ENCODE measurements at places on chromosomes 5 and 9. TPM values are rescaled to one million over a fixed set of nuclear protein-coding genes. Genes with fewer than 3 reads are reported as not detected.
A peak's percentile ranks its signal among the peaks of the same experiment; 100 is the strongest.

DNA sequence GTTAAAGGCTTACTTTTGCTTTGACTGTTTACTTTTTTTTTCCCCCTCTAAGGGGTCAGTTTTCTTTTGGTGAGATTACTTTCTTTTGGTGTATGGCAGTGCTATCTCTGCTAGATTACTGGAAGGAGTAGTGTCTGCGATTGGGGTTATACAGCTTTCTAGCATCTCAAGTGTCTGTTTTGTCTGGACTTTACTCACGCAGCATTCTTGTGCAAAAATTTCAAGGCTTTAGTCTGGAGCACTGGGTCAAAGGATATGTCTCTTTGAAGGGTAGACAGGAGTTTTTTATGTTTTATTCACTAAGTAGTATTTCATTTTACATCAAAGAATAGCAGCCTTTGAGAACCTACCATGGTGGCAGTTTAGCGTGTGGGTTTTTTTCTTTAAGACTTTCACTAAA, 52.6 kb downstream of the NDUFS4 start:
- no peak overlapping the region for H3K27ac ChIP-seq
- DNase-seq = no peak
- H3K27me3 ChIP-seq = no peaks in the 10 kb centered on the region

GZMA gene
- 5.5 TPM for polyA plus RNA-seq

DNA sequence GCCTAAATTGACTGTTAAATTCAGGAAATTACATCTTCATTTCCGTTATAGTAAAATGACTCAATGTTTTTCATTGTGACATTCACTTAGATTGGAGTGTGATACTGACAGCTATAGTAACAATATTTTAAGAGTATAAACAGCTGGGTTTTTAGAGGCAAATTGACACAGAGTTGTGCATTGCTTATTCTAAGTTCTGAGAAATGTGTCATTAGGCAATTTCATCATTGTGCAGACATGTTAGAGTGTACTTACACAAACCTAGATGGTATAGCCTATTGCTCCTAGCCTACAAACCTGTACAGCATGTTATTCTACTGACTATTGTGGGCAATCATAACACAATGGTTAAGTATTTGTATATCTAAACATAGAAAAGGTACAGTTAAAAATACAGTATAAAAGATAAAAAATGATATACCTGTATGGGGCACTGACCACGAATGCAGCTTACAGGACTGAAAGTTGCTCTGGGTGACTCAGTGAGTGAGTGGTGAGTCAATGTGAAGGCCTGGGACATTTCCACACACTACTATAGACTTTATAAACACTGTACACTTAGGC, 132.7 kb downstream of the PDE4D start:
- H3K27ac ChIP-seq = no peak overlapping the region
- H3K4me3 ChIP-seq = no peak overlapping the region
- H3K4me1 ChIP-seq = peaks cover 49% of the 10 kb centered on the region

PRRX2 gene
- 3.3 TPM for polyA plus RNA-seq

GRCh38 chr5:59753599-59753998, 139.9 kb downstream of the PDE4D start:
- no peak overlapping the region for H3K4me3 ChIP-seq
- no peak overlapping the region for H3K27ac ChIP-seq
- no peaks in the 10 kb centered on the region for H3K4me1 ChIP-seq
- H3K36me3 ChIP-seq = no peaks in the 10 kb centered on the region
- DNase-seq = no peak
- no peaks in the 10 kb centered on the region for H3K27me3 ChIP-seq

GRCh38 chr5:96427824-96428223, 5.2 kb downstream of the PCSK1 start:
- peak; percentile 14 for DNase-seq
- peaks cover 21% of the 10 kb centered on the region for H3K4me1 ChIP-seq

C5orf34 gene
- not detected for polyA plus RNA-seq

GRCh38 chr5:178984145-178985072, 10.7 kb downstream of the GRM6 start:
- no peak overlapping the region for H3K27ac ChIP-seq
- no peaks in the 10 kb centered on the region for H3K27me3 ChIP-seq
- H3K4me3 ChIP-seq = no peak overlapping the region
- no peaks in the 10 kb centered on the region for H3K4me1 ChIP-seq
- no peaks in the 10 kb centered on the region for H3K36me3 ChIP-seq
- DNase-seq = no peak

- H3K27ac ChIP-seq = peak overlapping the region; percentile 66
- DNase-seq = no peak
- H3K27me3 ChIP-seq = no peaks in the 10 kb centered on the region
- H3K4me3 ChIP-seq = no peak overlapping the region
Observed at GRCh38 chr5:170275376-170275994, 22.1 kb downstream of the LCP2 start.

DNA sequence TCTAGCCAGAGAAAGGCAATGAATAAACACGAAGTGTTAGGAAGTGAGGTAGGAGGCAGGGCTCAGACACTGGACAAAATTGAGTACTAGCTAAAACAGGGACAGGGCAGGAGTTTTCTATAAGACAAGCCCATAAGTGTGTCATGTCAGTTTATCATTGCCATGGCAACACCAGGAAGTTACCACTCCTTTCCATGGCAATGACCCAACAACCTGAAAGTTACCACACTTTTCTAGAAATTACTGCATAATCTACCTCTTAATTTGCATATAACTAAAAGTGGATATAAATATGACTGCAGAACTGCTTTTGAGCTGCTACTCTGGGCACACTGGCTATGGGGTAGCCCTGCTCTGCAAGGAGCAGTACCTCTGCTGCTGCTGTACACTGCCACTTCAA, 442.5 kb upstream of the COX7C start:
- no peak overlapping the region for H3K4me3 ChIP-seq
- H3K27ac ChIP-seq = no peak overlapping the region
- no peaks in the 10 kb centered on the region for H3K4me1 ChIP-seq
- no peaks in the 10 kb centered on the region for H3K27me3 ChIP-seq
- DNase-seq = peak; percentile 6

CCL27 gene
- 0.58 TPM for polyA plus RNA-seq

GRCh38 chr5:34584165-34584564, 72.0 kb upstream of the RAI14 start:
- H3K4me1 ChIP-seq = peaks cover 19% of the 10 kb centered on the region
- no peak for DNase-seq
- no peak overlapping the region for H3K27ac ChIP-seq
- H3K36me3 ChIP-seq = no peaks in the 10 kb centered on the region
- H3K4me3 ChIP-seq = no peak overlapping the region

DNA sequence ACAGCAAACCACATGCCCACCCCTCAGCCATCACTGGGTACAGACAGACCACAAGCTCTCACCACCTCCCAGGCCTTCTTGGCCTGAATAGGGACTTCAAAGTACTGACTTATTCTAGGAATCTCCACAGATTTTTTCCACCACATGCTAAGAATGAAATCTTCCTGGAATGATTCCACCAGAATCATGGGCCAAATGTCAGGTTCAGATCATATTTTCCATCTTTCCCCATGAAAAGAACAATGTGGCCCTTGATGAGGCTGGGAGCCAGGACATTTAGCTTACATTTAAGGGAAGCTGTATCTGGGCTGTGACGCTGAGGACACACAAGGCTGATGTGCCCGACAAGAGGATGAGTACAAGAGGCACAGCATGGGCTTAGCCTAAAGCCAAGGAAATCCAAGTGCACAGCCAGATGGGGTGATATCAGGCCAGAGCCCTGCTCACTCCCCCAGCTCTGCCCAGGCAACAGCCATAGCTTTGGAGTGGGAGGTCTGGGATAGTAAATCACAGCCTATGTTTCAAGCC, 28.1 kb downstream of the ACSL6 start:
- peak; percentile 42 for DNase-seq
- no peak overlapping the region for H3K4me3 ChIP-seq
- no peaks in the 10 kb centered on the region for H3K4me1 ChIP-seq
- no peak overlapping the region for H3K27ac ChIP-seq
- H3K27me3 ChIP-seq = no peaks in the 10 kb centered on the region

GRCh38 chr9:91163773-91164471, 197.8 kb downstream of the AUH start:
- no peak for DNase-seq
- no peaks in the 10 kb centered on the region for H3K27me3 ChIP-seq
- peaks cover 31% of the 10 kb centered on the region for H3K4me1 ChIP-seq

DNA sequence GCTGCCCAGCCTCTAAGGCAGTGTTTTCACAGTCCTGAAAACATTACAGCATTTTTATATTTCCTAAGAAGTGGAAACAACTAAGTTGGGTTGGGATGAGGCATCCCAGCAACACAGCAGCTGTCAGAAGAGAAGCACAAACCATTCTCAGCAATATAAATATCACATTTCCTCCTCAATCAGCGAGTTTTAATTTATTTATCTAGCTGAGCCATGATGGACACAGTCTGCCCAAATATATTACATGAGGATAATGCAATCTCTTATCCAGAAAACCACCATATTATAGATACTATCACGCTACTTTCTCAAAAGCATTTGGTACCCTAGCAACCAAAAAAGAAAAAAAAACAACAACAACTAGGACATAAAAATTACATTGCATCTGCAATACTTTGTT, 158.5 kb downstream of the FSTL4 start:
- no peaks in the 10 kb centered on the region for H3K27me3 ChIP-seq
- no peak overlapping the region for H3K27ac ChIP-seq
- H3K4me3 ChIP-seq = no peak overlapping the region
- H3K36me3 ChIP-seq = no peaks in the 10 kb centered on the region
- no peak for DNase-seq

DNA sequence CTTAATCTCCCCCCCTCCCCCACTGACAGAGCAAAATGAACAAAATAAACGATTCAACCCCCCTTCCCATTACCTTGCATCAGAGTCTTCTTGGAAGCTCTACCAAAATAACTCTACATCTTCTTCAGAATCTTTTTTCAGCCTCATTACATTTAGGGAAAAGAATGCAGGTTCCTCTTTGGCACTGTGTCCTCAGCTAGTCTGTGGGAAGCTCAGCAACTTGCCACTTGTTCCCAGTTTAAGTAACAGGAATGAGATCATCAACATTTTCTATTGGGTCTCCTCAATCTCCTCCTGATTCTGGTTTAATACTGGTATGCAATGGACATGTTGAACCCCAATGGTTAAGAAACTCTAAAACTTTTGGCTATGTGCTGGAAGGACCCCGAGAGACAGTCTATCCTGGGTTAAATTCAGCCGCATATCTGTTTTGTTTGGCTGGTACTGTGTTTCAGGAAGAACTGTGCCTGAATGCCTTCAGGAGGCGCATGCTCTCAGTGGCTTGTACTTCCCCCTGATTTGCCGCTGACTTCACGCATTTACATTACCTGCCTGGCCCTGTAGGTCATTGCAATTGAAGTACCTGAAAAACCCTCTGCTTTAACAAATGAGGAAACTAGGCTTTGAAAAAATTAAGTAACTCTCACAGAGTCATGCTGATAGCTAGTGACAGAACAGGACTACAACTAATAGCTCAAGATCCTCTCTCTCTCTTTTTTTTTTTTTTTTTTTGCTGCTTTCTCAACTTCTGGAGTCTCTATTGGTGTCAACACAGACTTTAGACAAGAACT, 78.1 kb upstream of the HMHB1 start:
- no peaks in the 10 kb centered on the region for H3K36me3 ChIP-seq
- H3K27ac ChIP-seq = no peak overlapping the region
- no peaks in the 10 kb centered on the region for H3K27me3 ChIP-seq
- H3K4me3 ChIP-seq = no peak overlapping the region

DNA sequence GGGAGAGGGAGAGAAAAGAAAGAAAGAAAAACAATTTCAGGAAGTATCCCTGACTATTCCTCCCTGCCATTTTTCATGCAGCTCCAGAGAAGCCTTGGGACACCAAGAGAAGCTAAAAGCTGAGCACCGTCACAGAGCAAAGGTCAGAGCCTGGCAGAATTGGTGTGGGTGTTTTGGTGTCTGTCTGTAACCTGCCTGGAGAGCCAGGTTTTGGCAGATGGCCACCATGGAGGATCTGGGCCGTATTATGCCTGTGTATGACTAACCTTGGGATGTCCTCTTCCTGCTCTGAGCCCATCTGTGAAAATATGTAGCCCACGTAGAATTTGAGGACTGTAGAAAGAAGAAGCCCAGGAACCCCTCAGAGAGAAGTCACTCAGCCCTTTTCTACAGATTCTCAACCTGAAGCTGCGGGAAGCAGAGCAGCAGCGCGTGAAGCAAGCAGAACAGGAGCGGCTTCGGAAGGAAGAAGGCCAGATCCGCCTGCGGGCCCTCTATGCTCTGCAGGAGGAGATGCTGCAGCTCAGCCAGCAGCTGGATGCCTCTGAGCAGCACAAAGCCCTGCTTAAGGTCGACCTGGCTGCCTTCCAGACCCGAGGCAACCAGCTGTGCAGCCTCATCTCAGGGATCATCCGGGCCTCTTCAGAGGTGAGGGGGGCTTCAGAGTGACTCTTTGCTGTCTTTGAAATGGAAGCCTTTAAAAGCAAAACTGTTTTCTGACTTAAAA, 18.8 kb downstream of the GLE1 start:
- peaks cover 8% of the 10 kb centered on the region for H3K4me1 ChIP-seq
- DNase-seq = no peak
- H3K27me3 ChIP-seq = no peaks in the 10 kb centered on the region
- no peak overlapping the region for H3K27ac ChIP-seq

GRCh38 chr5:67200809-67201562, 4.4 kb upstream of the CD180 start:
- H3K36me3 ChIP-seq = no peaks in the 10 kb centered on the region
- no peaks in the 10 kb centered on the region for H3K27me3 ChIP-seq
- no peak overlapping the region for H3K4me3 ChIP-seq
- peaks cover 18% of the 10 kb centered on the region for H3K4me1 ChIP-seq

CNTFR gene
- 2.2 TPM for polyA plus RNA-seq

- no peaks in the 10 kb centered on the region for H3K4me1 ChIP-seq
- H3K27me3 ChIP-seq = no peaks in the 10 kb centered on the region
- no peak overlapping the region for H3K4me3 ChIP-seq
Observed at GRCh38 chr5:85204289-85204688, 819.6 kb upstream of the EDIL3 start.

DNA sequence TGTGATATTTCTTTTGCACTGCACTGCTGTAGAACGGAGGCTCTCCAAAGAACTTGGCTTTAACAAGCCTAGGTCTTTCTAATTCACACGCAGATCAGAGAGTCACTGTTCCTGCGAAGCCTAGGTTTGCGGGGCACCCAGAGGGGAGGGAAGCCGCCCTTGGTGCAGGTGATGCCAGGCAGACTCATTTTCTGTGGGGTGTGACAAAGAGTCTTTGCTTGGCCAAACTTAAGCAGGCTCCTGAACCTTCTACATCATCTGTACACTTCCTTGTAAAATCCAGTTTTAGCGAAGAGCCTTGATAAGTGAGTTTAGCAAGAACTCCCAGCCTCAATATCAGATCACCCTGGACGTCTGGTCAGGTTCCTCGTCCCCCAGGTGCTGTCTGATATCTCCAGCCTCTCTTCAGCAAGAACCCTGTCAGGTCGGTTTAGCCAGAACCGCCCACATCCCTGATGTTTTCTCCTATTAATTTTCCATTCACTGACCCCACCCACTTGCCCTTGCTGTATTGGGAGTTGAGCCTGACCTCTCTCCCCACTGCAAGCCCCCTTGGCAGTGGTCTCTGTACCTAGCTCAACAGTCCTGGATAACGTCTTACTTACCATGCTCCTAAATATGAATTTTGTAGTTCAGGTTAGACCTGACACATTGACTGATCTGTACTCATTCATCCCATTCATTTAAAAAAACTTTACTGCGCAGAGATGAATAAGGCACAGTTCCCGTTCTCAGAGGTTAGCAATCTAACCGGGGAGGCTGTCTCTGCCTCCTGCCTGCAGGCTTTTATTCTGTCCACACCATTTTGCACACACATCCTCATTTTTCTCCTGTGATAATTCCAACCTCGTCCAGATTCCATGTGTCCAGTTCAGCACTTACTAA, 880 bp upstream of the UBAC1 start:
- H3K36me3 ChIP-seq = no peaks in the 10 kb centered on the region
- H3K4me1 ChIP-seq = peaks cover 28% of the 10 kb centered on the region
- no peak for DNase-seq
- H3K27me3 ChIP-seq = no peaks in the 10 kb centered on the region
